CD4-positive, alpha-beta T cell treated with Interleukin-4 for 1 hour (primary cell): ENCODE measurements at places on chromosomes 5 and 9.
A peak's percentile ranks its signal among the peaks of the same experiment; 100 is the strongest.

- no peak for DNase-seq
Measured at GRCh38 chr9:97516111-97516510, 14.6 kb downstream of the TMOD1 start.

- peak; percentile 56 for DNase-seq
Measured at GRCh38 chr9:22452415-22453010, 5.9 kb downstream of the DMRTA1 start.

GRCh38 chr9:98449871-98450270 is 194.4 kb upstream of the TBC1D2 start:
- DNase-seq, result no peak

GRCh38 chr5:53922508-53923498 is 362.4 kb downstream of the NDUFS4 start:
- no peak for DNase-seq

GRCh38 chr5:73861313-73861988 is 235.5 kb downstream of the ARHGEF28 start:
- DNase-seq, result no peak

GRCh38 chr5:91611746-91612145 is 228.6 kb upstream of the ARRDC3 start:
- no peak for DNase-seq

DNA sequence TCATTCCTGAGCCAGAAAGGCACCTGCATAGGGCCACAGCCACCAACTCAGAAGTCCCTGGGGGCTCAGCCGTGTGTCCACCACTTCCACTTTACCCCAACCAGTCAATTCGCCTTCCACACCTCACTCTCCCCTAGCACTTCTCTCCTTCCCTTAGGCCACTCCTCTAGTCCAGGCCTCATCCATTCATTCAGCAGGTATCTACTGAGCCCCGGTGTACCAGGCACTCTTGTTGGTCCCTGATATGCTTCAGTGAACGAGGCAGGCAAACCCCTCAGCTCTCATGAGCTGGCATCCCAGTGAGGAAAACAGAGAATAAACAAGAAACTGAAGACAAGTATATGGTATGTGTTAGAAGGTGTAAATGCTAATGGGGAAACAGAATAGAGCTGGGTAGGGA is 28.7 kb downstream of the NDUFA8 start:
- no peak for DNase-seq
